ENCODE measurements at places on chromosomes 16 and 17. TPM values are rescaled to one million over a fixed set of nuclear protein-coding genes. Genes with fewer than 3 reads are reported as not detected.
A peak's percentile ranks its signal among the peaks of the same experiment; 100 is the strongest.

DNA sequence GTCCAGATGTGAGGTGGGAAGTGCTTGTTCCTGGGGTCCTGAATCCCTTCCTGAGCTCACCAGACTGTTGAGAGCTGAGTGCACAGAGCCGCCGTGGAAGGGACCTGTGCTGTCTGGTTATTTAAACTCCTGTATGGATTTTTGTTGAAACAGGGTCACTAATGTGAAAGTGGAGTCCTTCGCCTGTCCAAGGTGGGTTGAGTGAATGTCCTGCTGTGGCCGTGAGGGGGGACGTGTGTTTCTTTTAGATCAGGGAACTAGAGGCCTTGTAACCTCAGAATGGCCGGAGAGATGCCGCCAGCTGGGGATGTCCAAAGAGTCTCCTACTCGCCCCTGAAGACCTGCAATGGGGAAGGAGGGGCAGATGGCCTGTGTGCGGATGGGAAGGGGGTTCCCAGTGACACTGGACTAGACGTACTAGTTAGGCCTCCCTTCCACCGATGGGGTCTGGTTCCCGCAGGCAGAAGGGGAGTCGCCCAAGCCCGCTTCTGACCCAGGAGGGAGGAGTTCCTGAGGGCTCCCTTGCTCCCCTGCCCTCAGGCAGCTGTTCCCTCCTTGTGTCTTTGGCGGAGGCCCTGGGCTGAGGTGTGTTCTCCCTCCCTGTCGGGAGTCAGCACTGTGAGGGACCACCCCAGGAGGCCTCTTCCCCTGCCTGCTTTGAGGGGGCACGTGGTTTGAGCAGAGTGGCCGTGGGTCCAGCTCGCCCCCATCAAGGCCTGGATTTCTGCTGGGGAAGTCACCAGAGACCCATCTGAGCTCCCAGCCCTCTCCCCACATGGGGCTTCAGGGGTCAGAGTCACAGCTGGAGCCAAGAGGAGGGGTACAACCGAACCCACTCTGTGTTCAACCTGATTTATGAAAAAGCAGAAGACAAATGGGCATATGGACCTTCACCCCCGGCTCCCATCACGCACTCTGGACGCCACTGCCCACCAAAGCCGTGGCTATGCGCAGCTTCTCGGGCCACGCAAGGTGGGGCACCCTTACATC lies 30.9 kb downstream of the OR1D5 start:
- no peak for DNase-seq

DNA sequence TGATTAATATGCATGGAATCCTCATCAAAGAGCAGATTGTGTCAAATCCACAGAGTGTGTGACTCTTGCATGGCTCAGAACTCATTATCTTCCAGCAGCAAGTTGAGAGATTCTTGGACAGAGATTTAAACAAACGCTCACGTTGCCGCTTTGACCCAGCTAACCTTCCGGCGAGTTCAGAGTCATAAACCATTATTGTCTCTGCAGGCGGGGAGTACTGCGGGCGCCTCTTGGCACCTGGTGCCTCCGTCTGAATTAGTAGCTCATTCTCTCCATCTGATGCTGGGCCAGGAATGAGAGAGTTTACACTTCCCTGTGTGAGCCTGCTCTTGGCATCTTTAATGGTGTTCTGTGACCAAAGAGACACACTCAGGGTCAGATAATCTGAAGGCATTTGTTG lies 138.6 kb upstream of the WSCD1 start:
- DNase-seq = no peak

DNA sequence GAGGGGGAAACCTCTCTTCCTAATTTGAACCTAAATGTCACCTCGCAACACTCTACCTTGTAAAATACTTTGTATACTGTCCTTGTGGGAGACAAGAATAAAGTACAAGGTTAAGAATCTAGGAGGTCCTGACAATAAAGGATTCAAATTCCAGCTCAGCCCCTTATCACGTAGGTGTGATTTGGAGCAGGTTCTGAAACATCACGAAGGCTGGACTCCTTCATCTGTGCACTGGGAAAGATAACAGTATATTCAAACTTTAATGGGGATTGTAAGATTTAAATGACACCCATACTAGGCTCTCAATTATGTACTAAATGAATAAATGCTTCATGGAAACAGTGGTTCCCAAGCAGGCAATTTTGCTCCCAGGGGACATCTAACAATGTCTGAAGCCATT lies 2.1 kb downstream of the TXNDC11 start:
- no peak for DNase-seq

The DNAI2 gene
- total RNA-seq = not detected

GRCh38 chr17:44904001-44904984 lies 5.0 kb upstream of the EFTUD2 start:
- no peak for DNase-seq

DNA sequence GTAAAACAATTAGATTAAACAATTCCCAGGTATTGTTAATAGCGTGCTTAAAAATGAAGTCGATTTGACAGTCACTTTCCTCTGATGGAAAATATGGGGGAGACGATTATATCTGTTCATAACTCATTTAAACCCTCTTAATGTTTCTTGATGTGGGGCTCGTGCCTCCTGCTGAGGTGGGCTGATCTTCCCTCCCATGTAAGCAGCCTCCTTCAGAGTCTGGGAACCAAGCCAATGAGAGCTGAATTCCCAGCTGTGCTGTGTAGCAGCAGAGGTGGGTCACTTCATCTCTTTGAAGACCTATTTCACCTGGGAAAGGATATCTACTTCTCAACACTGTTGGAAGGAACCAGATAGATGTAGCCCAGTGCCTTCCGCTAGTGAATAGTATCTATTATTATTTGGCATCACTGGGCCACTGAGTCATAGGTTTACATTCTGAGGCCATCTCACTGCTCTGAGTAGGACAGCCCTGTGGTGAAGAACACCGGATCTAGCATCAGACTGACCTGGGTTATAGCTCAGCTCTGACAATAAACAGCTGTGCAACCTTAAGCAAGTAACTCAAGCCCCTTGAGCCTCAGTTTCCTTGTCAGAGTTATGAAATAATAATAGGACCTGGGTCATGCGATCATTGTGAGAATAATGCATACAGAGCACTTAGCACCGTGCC lies 85.3 kb upstream of the C16orf82 start:
- DNase-seq = peak; percentile 13

The CHST5 gene
- total RNA-seq = not detected

GRCh38 chr16:2819179-2819938 lies 2.3 kb downstream of the PRSS21 start:
- no peak for DNase-seq

The PMFBP1 gene
- total RNA-seq = not detected

DNA sequence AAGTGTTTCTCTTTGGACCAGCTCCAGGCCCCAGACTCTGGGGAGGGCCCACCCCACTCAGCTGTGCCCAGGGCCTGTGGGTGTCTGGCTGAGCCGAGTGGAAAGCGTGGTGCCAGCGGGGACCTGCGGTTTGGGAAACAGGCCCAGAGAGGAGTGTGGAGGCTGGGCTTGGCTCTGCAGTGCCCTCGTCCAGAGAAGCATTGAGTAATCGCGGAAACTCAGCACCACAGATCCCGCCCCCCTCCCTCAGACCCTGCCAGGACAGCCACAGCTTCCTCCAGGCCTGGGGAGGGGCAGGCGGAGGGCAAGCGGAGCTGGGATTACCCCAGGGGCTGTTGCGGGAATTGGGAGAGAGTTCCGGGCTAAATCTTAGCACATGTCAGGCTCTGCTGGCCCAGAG lies 14.6 kb upstream of the PITPNA start:
- DNase-seq = peak; percentile 97

The ALDH3A2 gene
- total RNA-seq = 158 TPM

DNA sequence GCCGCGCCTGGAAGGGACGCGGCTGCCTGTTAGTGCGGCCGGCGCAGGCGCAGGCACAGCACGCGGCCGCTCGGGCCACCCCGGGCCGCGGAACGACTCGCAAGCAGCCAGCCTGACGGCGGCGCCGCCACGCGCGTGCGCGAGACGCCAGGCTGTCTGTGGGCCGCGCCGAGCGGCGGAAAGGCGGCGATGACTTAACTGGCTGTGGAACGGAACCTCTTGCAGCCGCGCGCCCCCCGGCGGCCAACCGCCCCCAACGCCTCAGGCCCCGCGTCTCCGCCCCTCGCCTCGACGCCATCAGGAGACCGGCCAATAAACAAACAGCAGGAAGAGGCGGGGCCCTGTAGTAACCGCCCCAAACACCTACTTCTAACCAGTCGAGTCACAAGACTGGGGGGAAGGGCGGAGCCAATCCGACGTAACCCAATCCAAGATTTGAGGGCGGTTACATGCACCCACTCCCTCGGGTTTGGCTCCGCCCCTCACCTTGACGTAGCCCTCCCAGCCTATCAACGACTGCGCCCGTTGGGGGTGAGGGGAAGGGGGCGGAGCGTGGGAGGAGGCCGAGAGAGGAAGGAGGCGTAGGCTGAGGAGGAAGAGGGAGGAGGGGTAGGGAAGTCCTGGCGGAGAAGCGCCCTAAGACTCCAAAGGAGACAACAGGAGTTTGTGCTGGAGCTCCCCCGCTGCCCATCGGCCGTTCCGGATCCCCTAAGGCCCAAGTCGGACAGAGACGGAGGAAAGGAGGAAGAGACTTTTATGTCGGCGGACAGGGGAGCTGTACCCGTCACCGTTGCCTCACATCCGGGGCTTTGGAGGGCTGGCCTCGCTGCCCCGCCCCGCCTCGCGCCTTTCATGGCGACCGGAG lies at the start of gene FBRS:
FBRS (plus strand) TSS at position 566 of the 865 bp plus-strand sequence. CDS start 1,088 bp downstream, outside the sequence.
- peak; percentile 100 for DNase-seq

The DNAH17 gene
- total RNA-seq = 0.02 TPM

The TEDC2 gene
- total RNA-seq = 13.0 TPM

DNA sequence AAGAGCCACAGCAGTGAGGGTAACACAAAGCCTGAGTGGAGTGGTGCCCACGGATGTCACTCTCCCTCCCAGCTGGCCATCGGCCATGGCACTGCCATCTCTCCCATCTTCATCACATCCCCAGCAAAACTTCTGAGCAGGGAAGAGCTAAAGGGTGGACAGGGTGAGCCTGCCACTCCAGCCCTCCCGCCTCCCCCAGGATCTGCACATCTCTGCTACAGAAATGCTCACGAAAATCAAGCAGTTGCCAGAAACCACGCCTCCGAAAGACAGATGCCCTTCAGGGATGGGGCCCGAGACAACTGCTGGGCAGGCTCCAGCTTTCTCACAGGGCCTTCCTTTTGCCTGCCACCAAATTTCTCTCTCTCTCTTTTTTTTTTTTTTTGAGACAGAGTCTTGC lies 3.6 kb downstream of the GRIN2C start:
- DNase-seq = no peak

GRCh38 chr16:89187770-89188392 lies 12.5 kb downstream of the SLC22A31 start:
- no peak for DNase-seq

DNA sequence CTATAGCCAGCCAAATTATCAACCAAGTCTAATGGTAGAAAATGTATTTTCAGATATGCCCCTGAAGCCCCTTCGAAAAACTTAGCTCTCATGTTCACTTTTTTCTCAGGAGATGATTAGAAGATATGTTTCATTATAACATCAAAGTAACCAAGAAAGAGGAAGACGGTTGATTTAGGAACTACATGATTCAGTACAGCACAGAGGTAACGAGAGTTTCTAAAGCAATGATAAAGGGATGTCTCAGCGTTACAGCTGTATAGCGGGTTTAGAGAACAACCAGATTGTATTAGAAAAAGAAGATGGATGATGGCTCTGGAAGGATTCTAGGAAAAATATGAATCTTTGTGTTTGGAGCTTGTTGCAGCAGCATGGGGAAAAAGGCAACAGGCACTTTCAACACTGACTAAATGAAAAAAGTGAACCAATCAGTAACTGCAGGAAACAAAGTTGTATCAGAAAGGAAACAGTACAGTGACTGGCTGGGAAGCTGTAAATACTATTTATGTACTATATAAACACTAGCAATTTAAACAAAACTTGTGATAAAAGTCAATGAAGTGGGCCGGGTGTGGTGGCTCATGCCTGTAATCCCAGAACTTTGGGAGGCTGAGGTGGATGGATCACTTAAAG lies 21.5 kb downstream of the MBTD1 start:
- DNase-seq = no peak

The SDK2 gene
- 1.0 TPM for total RNA-seq

The TMC6 gene
- total RNA-seq = 2.7 TPM

All from H4 (cell line).